Astrocyte of the hippocampus (primary cell): ENCODE measurements at places on chromosomes 1 and 21.

DNA sequence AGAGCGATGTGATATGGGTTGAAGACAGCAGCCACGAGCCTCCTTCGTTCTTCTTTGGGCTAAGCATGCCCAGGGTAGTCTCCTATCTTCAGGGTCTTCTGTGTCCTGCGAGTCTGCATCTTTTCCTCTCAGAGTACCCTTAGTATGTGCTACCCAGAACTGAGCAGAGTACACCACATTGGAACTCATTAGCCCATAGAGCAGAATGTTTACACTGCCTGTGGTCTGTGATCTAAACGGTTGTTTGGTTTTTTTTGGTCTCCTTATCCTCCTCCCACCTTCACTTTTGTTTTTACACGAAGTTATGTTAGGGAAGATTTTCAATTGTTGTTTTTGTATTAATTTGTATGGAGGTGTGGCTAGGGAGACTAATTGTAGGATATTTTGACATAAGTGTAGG, 126.4 kb downstream of the NEK7 start:
- DNase-seq: peak; percentile 56

DNA sequence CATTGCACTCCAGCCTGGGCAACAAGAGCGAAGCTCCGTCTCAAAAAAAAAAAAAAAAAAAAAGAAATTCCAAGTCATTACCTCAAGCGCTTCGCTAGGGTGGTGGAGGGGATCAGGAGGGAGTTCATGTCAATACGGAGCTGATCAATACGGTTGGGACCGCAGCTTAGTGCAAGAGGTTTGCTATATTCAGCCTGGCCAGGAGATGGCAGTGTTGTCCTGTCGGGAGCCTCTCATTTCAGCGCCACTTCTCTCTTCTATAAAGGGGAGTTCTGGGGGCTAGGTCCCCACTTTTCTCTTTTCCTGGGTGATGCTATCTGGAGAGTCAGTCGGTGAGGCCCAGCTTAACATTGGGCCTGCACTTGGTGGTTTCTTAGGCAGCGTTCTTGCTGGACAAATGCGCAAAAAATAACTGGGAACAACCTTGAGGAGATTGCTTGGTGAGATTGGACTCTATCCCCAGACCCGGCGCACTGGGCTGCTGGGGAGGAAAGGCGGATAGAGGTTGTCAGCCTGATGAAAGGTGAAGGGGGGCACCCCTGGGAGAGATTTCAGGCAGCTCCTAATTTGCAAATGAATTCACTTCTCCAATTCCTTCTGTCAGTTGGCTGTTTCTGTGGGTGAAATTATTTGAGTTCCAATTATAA, 40.4 kb downstream of the KIAA0040 start:
- DNase-seq: peak; percentile 62

GRCh38 chr1:2614145-2614544, 18.7 kb downstream of the MMEL1 start:
- DNase-seq: no peak

DNA sequence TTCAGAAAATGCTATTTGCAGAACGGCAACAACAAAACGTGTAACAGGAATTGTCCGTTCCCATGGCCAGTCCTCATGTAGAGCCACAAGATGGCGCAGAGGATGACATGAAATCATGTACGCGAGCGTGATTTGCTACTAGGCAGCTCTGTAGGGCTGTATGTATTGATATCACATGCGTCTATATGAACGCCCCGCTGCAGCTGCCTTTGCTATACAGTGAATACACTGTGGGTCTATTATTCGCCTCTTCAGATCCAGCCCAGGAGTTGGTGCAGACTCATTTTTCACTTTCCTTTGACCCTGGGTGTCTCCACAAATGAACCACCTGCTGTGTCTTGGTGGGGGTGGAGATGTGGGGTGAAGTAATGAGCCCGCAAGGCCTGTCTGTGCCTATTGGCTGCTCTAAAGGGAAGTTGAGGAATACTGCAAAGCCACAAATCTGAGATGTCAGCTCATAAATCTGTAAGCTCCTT, 361.5 kb downstream of the KIF26B start:
- peak; percentile 14 for DNase-seq

DNA sequence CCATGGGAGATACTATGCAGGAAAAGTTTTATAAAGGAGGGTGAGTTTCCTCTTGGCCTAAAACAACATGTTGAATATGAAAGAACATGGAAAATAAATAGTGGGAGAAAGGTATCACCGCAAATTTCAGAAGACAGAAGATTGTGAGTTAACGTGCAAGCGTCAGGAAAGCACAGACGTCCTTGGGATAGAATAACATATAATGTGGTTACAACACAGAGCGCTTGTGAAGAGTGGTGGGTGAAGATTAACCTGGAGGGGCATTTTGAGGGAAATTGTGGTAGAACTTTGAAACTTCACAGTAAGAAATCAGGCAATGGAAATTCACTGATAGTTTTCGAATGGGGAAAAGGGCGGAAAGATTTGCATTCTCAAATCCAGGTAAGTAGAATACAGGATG, 47.3 kb downstream of the NEGR1 start:
- no peak for DNase-seq

DNA sequence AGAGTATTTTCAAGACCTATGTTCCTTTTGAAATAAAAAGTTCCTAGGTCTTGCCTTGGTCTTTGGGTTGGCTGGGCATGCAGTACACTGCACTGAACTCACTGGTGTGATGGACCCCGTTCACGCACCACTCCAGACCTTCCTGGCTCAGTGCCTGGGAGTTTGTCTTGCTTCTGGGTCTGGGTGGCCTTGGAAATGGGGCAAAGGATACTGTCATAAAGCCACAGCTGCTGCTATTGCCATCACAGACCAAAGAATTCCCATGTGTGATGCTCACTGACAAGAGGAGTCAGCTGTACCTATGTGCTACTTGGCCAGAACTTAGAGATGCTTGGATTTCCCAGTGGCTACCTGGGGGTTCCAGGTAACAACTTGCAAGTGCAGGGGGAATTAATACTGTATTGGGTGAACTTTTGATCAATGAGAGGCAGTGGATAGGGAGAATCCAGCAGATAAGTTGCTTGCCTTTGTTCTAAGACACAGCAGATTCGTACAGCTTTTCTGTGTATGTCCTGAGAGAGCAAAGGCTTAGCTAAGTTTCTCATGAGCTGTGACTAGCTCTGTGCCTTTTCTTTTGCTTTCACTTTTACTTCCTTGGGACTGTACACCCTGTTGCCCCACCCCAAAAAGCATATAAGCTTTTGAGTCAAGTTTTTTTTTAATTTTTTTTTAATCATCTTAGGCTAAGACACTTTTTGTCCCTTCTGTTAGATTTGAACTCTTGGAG, 115.3 kb downstream of the RUNX1 start:
- no peak for DNase-seq

DNA sequence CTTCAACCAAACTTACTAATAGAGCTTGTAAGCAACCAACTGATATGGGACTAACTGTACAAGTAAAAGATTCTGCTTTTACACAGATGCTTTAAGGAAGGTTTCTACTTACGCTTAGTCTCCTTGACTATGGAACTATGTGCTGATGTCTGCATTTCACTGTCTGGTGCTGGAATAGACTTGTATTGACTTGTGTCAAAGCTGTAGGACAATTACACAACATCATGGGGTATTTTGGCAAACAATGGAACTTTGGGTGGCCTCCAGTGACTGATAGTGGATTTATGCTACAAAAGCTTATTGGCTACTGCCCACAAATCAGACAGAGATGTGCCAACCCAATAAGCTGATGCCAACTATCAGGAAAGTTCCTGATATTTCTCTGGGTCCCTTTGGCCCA, 10.6 kb downstream of the CBR1 start:
- DNase-seq: no peak

- no peak for DNase-seq
Measured at GRCh38 chr1:236997882-236998281, 6.4 kb downstream of the MT1HL1 start.

GRCh38 chr1:245651093-245651492, 496.3 kb downstream of the KIF26B start:
- no peak for DNase-seq

DNA sequence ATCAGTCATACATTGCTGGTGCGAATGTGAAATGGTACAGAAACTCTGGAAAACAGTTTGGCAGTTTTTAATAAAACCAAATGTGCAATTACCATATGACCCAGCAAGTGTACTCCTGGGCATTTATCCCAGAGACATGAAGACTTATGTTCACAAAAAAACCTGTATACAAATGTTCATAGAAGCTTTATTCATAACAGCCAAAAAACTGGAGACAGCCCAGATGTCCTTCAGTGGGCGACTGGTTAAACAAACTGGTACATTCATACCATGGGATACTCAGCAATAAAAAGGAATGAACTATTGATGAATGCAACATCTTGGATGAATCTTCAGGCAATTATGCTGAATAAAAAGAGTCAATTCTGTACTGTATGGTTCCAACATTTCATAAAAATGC, 97.8 kb downstream of the DTL start:
- DNase-seq: no peak

- DNase-seq: no peak
Measured at GRCh38 chr1:189790335-189790734, 687.3 kb downstream of the BRINP3 start.

DNA sequence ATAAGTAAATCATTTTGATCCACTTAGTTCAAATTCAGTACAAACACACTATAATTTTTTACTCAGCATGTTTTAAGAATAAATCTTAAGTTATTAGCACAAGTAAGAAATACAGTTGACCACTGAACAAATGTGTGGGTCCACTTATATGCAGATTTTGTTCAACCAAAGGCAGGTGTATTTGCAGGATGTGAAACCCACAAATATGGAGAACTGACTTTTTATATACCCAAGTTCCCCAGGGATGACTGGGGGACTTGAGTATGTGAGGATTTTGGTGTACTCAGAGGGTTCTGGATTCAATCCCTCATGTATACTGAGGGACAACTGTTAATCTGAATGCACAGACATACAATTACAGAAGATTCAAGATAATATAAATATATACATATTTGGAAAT, 25.7 kb upstream of the ERICH3 start:
- no peak for DNase-seq
